Mesothelial cell of epicardium (in vitro differentiated cells): ENCODE measurements at places on chromosomes 1 and 21.
A peak's percentile ranks its signal among the peaks of the same experiment; 100 is the strongest.

DNA sequence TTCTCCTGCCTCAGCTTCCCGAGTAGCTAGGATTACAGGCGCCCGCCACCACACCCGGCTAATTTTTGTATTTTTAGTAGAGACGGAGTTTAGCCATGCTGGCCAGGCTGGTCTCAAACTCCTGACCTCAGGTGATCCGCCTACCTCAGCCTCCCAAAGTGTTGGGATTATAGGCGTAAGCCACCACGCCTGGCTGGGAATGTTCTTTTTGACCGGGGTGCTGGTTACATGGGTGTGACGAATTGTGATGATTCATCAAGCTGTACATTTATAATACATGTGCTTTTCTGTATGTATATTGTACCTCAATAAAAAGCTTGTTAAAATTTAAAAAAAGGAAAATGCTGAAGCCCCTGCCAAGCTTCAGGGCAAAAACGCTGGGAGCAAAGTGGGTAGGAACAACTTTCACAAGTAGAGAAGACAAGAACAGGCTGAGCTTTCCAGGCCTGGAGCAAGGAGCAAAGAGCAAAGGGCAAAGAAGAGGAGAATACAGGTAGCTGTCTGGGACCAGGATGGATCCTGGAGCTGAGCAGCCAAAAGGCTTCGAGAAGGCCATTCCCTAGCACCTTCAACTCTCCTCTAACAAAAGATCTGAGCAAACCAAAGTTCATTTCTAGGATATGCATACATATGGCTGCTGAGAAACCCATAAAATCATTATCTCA, 20.5 kb upstream of the YRDC start:
- no peaks in the 10 kb centered on the region for H3K27me3 ChIP-seq
- H3K36me3 ChIP-seq: peaks cover 25% of the 10 kb centered on the region
- DNase-seq: no peak
- no peak overlapping the region for H3K4me3 ChIP-seq
- H3K4me1 ChIP-seq: no peaks in the 10 kb centered on the region

DNA sequence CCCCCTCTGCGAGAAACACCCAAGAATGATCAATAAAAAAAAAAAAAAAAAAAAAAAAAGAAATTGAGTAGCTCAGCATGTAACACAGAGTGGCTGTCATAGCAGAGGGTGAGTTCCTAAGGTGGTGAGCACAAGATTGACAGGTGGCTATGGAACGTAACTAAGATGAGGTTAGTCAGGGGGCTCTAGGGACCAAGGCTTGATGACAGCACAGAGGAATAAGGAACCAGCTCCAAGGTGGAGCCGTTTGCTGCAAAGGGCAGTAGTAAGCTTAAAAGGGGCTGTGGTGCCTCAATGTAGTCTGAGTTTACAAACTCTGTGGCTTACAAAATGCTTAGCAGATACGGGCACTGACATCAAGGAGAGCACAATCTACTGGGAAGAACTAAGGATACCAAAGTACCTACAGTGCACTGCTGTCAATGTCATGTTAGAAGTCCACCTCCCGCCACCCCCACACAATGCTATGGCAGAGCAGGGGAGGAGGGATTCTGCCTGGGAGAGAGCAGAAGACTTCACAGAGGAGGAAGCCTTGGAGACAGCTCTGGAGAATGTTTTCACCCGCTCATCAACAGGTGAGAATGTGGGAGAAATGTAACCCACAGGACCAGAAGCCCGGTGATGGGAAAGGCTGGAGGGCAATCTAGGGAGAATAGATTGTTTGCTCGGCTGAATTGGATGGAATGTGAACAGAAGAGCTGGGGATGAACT, 13.1 kb downstream of the IQGAP3 start:
- DNase-seq: no peak
- peaks cover 15% of the 10 kb centered on the region for H3K36me3 ChIP-seq
- no peak overlapping the region for H3K27ac ChIP-seq
- no peak overlapping the region for H3K4me3 ChIP-seq

DNA sequence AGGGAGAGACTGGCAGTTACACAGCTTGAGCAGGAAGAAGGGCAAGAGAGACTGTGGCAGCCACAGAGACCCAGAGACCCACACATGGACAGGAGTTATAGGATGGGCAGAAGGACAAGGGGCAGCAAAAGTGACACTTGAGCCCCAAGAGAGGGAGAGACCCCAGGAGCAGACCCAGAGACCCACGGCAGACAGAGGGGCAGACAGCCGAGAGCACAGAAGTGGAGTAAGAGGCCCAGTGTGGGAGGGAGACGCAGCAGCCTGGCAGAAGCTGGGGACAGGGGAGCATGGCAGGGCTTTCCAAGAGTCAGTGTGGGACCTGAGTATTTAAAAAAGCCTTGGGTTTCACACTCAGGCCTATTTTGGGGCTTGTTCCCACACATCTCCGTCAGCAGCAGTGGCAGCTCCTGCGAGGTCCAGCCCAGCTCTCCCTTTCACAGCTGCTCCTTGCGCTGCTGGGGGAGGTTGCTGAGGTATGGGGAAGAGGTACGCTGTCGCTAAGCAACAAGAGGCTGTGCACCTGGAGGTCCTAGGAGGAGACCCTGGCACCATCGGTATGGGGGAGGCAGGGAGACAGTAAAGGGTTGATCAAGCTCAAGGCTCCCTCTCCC, 9.0 kb upstream of the MEF2D start:
- H3K36me3 ChIP-seq: no peaks in the 10 kb centered on the region
- no peak overlapping the region for H3K27ac ChIP-seq
- peaks cover 6% of the 10 kb centered on the region for H3K27me3 ChIP-seq
- no peak overlapping the region for H3K4me3 ChIP-seq
- peaks cover 13% of the 10 kb centered on the region for H3K4me1 ChIP-seq

GRCh38 chr1:67148516-67149178, 13.9 kb upstream of the C1orf141 start:
- no peak overlapping the region for H3K4me3 ChIP-seq
- no peaks in the 10 kb centered on the region for H3K36me3 ChIP-seq
- no peak for DNase-seq
- H3K4me1 ChIP-seq: peaks cover 6% of the 10 kb centered on the region
- peaks cover 32% of the 10 kb centered on the region for H3K27me3 ChIP-seq
- no peak overlapping the region for H3K27ac ChIP-seq

- peaks cover 2% of the 10 kb centered on the region for H3K36me3 ChIP-seq
- H3K27ac ChIP-seq: no peak overlapping the region
- no peak overlapping the region for H3K4me3 ChIP-seq
These were observed 62.4 kb downstream of the MAP3K21 start for GRCh38 chr1:233389893-233390292.

GRCh38 chr1:27884006-27884954, 11.9 kb downstream of the THEMIS2 start:
- no peaks in the 10 kb centered on the region for H3K4me1 ChIP-seq
- no peak overlapping the region for H3K4me3 ChIP-seq
- H3K27me3 ChIP-seq: no peaks in the 10 kb centered on the region

DNA sequence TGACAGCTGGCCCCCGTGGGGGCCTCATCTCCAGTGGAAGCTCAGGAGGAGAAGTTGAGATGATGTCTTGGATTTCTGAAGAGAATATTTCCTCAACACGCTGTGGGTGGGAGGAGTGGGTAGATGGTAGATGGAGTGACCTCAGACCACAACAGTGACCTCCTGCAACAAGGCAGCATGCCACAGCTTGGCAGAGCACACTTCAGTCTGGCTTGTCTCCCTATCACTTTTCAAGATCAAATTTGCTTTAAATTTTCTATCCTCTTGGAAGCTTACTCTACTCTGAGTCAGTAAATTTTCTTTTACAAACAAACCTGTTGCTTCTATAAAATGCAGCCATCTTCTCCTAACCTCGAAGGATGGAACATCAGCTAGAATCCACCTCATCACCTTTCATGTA, 59.7 kb downstream of the NTPCR start:
- peaks cover 3% of the 10 kb centered on the region for H3K27me3 ChIP-seq
- no peaks in the 10 kb centered on the region for H3K4me1 ChIP-seq
- peaks cover 26% of the 10 kb centered on the region for H3K36me3 ChIP-seq
- H3K4me3 ChIP-seq: no peak overlapping the region
- no peak overlapping the region for H3K27ac ChIP-seq

DNA sequence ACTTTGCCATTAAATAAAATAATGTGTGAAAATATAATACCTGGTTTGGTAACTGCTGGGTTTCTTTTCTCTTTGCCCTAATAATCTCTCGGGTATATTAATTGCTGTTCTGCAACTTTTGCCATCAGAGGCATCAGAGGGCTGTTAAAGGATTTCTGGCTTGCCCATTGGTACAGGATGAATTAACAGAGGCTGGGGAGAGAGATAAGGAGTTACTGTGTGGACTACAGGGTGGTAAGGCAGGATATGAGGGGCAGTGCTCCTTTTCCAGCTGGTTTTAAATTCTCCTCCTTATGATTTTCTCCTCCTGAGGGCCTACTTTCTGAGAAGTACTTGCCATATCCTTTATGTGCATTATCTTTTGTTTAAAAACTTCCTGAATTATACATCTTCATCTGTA, 48.3 kb downstream of the FGGY start:
- no peaks in the 10 kb centered on the region for H3K36me3 ChIP-seq
- no peaks in the 10 kb centered on the region for H3K27me3 ChIP-seq
- H3K27ac ChIP-seq: no peak overlapping the region
- no peak overlapping the region for H3K4me3 ChIP-seq
- peaks cover 2% of the 10 kb centered on the region for H3K4me1 ChIP-seq
- no peak for DNase-seq

- no peak overlapping the region for H3K4me3 ChIP-seq
- H3K27ac ChIP-seq: no peak overlapping the region
- peaks cover 14% of the 10 kb centered on the region for H3K4me1 ChIP-seq
- H3K36me3 ChIP-seq: no peaks in the 10 kb centered on the region
These were observed 15.4 kb upstream of the SLC19A1 start for GRCh38 chr21:45557616-45558043.

GRCh38 chr1:155918660-155919059, 7.5 kb upstream of the RIT1 start:
- H3K36me3 ChIP-seq: peaks cover 41% of the 10 kb centered on the region
- H3K27ac ChIP-seq: no peak overlapping the region
- H3K4me1 ChIP-seq: no peaks in the 10 kb centered on the region
- DNase-seq: no peak

GRCh38 chr21:33684923-33685560, 42.7 kb downstream of the ITSN1 start:
- no peak for DNase-seq
- H3K4me1 ChIP-seq: peaks cover 54% of the 10 kb centered on the region
- H3K27ac ChIP-seq: peak overlapping the region; percentile 88
- no peaks in the 10 kb centered on the region for H3K36me3 ChIP-seq

DNA sequence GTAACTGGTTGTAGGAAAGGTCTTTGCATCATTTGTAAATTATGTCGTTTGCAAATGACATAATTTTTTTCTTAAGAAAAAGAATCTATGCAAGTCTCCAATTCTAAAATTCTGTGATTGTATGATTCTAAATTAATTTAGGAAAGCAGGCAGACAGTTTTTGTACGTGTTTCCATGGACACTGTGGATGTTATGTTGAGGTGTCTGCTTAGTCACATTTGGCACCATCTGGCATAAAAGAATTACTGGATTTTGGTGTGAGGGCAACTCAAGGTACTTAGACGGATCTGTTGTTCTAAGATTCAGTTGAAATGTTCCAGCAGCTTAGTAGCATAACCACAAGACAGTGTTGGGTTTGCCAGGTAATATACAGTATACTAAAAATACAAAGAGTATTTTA, 42.5 kb downstream of the C1orf21 start:
- DNase-seq: no peak
- H3K4me1 ChIP-seq: peaks cover 20% of the 10 kb centered on the region
- peaks cover 10% of the 10 kb centered on the region for H3K36me3 ChIP-seq
- no peak overlapping the region for H3K4me3 ChIP-seq
- no peaks in the 10 kb centered on the region for H3K27me3 ChIP-seq

GRCh38 chr1:186983327-186983726, 154.6 kb downstream of the PLA2G4A start:
- peak overlapping the region; percentile 55 for H3K27ac ChIP-seq
- no peaks in the 10 kb centered on the region for H3K27me3 ChIP-seq
- DNase-seq: no peak
- H3K36me3 ChIP-seq: peaks cover 8% of the 10 kb centered on the region
- H3K4me1 ChIP-seq: peaks cover 27% of the 10 kb centered on the region
- no peak overlapping the region for H3K4me3 ChIP-seq

DNA sequence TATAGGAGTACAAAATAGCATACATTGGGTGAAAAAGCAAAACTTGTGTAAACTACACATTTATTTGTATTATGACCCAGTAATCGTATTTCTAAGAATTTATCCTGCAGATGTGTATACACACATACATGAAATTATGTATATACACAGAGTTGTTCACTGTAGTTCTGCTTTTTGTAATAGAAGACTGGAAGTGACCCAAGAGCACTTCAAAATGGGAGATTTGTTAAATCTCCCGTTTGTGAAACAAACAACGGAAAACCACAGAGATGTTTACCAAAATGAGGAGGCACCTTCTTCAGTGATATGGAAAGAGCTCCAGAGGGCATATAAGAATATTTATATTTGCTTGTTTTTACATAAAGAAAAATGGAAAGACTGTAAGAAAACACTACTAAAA, 18.0 kb upstream of the MNDA start:
- no peak overlapping the region for H3K27ac ChIP-seq
- no peak overlapping the region for H3K4me3 ChIP-seq
- DNase-seq: no peak
- no peaks in the 10 kb centered on the region for H3K36me3 ChIP-seq
- H3K4me1 ChIP-seq: no peaks in the 10 kb centered on the region
- no peaks in the 10 kb centered on the region for H3K27me3 ChIP-seq

DNA sequence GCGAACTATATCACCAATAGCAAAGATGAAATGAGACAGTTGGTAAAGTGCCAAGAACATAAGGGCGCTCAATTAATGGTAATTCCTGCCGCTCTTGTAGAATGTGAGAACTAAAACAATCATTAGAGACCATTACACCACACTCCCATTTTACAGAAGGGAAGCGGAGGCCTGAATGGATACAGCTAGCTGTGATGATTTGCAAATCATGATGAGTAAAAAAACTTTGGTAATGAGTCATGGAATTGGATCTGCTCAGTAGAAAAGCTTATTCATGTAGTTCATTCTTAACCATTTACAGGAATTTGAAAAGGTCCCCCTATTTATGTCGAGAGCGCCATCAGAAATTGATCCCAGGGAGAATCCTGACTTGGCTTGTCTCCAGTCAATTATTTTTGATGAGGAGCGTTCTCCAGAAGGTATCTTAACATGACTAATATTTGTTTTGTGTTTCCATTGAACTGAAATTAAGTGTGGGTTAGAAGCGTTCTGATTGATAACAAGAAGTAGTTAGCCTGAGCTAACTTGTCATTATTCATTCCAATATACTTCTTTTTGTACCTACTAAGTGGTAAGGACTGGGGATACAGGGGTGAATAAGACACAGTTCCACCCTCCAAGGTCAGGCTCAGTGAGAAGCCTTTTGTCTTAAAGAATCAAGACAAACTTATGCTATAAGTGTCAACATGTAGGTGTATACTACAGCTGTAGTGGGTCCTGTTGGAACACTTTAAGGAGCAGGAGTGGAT, 812 bp downstream of the TTC4 start:
- H3K36me3 ChIP-seq: peaks cover 15% of the 10 kb centered on the region
- H3K27ac ChIP-seq: peak overlapping the region; percentile 81
- H3K4me3 ChIP-seq: peak overlapping the region; percentile 85
- DNase-seq: no peak
